ENCODE measurements at places on chromosomes 16 and 17. TPM values are rescaled to one million over a fixed set of nuclear protein-coding genes. Genes with fewer than 3 reads are reported as not detected.

The CD79B gene
- 1.8 TPM for total RNA-seq

The P2RX1 gene
- 15.5 TPM for total RNA-seq

DNA sequence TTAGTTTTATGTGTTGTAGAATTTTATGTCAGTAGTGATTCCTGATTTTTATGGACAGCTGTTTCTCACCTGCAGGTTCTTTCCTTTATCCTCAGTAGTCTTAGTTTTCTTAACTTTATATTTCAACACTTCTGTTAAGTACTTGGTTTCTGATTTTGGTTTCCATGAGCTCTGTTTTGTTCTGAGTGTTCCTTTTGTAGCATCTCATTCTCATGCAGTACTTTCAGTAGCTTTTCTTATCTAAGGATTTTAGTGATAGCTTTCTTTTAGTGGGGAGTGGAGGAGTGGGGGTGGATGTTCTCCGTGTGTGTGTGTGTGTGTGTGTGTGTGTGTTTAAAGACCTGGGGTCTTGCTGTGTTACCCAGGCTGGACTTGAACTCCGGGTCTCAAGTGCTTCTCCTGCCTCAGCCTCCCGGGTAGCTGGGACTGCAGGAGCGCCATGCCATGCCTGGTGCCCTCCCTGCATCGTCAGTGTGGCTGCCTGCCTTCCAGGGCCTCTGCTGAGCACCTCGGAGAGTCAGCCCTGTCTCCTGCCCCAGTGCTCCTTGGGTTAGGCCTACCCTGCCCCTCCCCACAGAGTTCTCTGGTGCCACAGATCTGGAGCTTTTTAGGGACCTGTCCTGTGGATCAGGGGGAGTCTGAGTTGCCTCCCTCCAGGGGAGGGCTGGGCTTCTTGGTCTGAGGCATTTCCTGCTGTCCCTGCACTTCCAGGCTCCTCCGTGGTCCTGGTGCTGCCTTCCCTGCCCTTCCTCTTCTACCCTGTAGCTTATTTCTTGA, 4.3 kb upstream of the ZNF750 start:
- no peak overlapping the region for H3K4me3 ChIP-seq
- DNase-seq: peak; percentile 41
- no peaks in the 10 kb centered on the region for H3K4me1 ChIP-seq
- H3K36me3 ChIP-seq: no peaks in the 10 kb centered on the region
- H3K27me3 ChIP-seq: no peaks in the 10 kb centered on the region

DNA sequence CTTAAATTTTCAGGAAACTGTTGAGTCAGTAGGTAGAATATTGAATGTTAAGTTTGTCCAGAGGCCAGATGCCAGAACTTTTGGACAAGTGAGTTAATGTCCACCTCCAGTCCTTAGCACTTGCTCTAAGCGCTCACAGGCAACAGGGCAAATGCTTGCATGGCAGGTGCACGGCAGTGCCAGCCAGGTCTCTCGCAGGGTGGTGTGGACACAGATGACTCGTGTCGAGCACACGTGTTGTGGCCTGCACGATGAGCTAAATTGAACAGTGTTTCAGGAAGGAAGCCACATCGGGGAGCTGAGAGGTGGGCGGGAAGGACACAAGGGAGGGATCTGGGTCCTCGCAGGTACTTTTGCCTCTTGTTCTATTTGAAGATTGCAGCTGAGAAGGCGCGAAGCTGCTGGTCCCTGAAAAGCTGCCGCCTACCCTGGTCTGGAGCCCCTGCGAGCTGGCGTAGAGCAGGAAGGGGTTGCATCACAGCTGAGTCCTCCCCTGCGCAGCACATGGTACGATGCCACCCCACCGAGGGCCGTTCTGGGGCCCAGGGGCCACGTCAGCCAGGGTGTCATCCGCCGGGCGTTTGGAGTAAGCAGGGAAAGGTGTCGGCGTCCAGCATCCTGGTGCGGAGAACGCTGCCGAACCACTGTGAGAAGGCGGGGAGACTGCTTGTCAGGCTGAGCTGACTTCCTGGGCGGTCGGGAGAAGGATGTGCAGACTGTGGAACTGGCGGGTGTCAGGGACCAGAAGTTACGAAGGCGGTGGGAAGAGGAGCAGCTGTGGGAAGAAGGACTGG, 6.3 kb downstream of the RAB40C start:
- H3K4me3 ChIP-seq: no peak overlapping the region
- no peaks in the 10 kb centered on the region for H3K36me3 ChIP-seq
- DNase-seq: peak; percentile 58
- no peaks in the 10 kb centered on the region for H3K27me3 ChIP-seq

The TBC1D28 gene
- not detected for total RNA-seq

GRCh38 chr17:67708378-67708777, 9.4 kb upstream of the NOL11 start:
- H3K4me1 ChIP-seq: no peaks in the 10 kb centered on the region
- no peak overlapping the region for H3K27ac ChIP-seq
- H3K4me3 ChIP-seq: no peak overlapping the region
- no peaks in the 10 kb centered on the region for H3K27me3 ChIP-seq

GRCh38 chr17:77859035-77859810, 99.3 kb upstream of the TNRC6C start:
- no peaks in the 10 kb centered on the region for H3K36me3 ChIP-seq
- H3K27ac ChIP-seq: no peak overlapping the region
- H3K4me1 ChIP-seq: no peaks in the 10 kb centered on the region
- no peaks in the 10 kb centered on the region for H3K27me3 ChIP-seq
- H3K4me3 ChIP-seq: no peak overlapping the region

Data from sigmoid colon (tissue), 7 donors.